ENCODE measurements at places on chromosomes 11 and 22.
A peak's percentile ranks its signal among the peaks of the same experiment; 100 is the strongest.

DNA sequence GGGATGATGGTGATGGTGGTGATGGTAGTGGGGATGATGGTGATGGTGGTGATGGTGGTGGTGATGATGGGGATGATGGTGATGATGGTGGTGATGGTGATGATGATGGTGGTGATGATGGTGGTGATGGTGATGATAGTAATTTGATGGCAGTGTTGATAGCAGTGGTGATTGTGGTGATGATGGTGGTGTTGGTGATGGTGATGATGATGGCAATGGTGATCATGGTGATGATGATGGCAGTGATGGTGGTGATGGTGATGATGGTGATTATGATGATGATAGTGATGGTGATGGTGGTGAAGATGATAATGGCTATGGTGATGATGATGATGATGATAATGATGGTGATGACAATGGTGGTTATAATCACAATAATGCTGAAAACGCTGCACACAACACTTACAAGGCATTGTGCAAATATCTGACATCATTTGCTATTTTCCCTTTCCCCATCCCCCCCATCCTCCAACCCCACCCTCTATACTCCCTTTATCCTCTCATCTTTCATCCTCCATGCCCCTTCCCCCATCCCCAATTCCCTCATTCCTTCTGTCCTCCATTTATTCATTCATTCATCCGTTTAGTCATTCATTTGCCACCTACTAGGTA lies 230.1 kb downstream of the BRD1 start:
- DNase-seq, result no peak

GRCh38 chr11:125117429-125117828 lies 6.0 kb upstream of the TMEM218 start:
- no peak for DNase-seq

DNA sequence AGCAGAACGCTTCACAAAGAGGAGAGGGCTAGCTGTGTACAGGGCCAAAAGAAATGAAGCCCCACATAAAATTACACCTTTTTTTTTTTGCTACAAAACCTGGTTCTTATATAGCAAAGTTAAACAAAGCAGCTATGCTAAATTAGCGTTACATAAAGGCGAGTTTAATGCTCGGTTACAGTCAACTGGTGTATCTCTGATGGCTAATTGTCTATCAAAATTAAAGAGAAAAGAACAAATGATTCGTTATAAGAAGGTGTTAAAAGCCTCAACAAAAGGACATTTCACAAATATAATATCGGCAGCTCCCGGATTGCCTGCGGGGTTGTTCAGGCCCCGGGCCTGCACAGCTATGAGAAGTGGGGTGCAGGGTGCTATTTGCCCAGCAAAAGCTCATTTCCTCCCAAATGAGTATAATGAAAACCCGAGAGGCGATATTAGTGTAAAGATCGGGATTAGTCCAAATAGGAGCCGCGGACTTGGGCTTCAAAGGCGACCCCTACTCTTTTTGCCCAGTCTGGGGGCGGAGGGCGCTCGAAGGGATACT lies 13.3 kb upstream of the PAX6 start:
- no peak for DNase-seq

GRCh38 chr22:37273126-37273845 lies 9.0 kb upstream of the CYTH4 start:
- no peak for DNase-seq

- DNase-seq, result peak; percentile 36
These were observed 9.8 kb downstream of the SLC15A3 start for GRCh38 chr11:60942219-60942618.
